ENCODE measurements at places on chromosomes 6 and 20.

GRCh38 chr6:79607000-79607399 is 24.1 kb upstream of the SH3BGRL2 start:
- DNase-seq = no peak

DNA sequence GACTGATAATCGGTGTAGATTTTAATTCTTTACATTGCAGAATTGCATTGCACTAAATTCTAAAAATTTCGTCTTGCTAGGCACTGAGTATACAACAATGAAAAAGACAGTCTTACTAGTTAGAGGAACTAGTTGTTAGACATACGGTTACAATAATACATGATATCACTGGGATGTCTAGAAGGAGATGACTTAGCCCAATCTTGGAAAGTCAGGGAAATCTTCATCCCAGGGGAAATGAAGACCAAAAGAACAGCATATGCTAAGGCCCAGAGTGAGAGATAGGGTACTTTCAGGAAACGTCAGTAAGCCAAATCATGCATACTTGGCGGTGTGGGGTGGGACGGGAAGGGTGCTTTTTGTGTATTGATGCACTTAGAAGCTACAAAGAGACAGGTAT is 901 bp downstream of the CEP57L1 start:
- no peak for DNase-seq

- DNase-seq = no peak
Observed at GRCh38 chr6:41566961-41567360, 20.8 kb downstream of the FOXP4 start.

- no peak for DNase-seq
Observed at GRCh38 chr6:151512481-151512880, 18.7 kb downstream of the CCDC170 start.

GRCh38 chr6:169161572-169162167 is 92.0 kb downstream of the THBS2 start:
- DNase-seq = no peak

- DNase-seq = no peak
Observed at GRCh38 chr6:106530502-106530901, 98.8 kb downstream of the RTN4IP1 start.

GRCh38 chr20:38050686-38051085 is 17.1 kb downstream of the RPRD1B start:
- no peak for DNase-seq

GRCh38 chr20:40727960-40728359 is 38.9 kb upstream of the MAFB start:
- DNase-seq = no peak

DNA sequence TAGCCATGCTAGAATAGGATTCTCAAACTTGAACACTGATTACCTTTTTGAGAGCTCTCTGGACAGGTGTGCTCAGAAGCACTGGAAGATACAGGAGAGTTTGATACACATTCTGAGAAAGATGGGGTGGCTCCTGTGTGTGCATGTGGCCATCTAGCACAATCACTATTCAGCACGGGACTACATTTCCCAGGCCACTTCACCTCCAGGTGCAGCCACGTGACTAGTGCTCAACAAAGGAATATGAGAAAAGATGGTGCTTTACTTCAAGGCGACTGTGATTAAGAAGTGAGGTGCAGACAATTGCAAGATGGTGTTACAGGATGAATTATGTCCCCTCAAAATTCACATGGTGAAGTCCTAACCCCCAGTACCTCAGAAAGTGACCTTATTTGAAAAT is 103.8 kb downstream of the BACH2 start:
- no peak for DNase-seq

DNA sequence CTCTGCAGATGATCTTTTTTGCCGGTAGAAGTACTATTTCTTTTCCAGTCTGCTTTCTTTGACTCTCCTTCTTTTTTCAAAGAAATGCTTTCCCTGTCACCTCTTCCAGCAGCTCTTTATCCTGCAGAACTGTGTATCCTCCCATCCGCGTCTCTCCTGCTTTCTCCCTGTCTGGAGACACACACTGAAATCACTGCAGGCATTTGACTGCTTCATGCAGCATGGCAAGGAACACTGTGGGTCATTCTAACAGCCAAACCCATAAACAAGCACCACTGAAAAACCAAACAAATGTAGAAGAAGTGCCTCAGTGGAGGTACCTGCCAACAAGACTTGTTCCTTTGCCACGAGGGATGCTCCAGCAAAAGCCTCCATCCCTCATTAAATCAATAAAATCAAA is 403.7 kb upstream of the CITED2 start:
- DNase-seq = no peak

- DNase-seq = no peak
Observed at GRCh38 chr6:18187701-18188100, 32.5 kb downstream of the KDM1B start.

- DNase-seq = no peak
Observed at GRCh38 chr20:48445827-48446226, 382.0 kb downstream of the PREX1 start.

GRCh38 chr6:4780360-4780812 is 4.2 kb downstream of the CDYL start:
- no peak for DNase-seq

DNA sequence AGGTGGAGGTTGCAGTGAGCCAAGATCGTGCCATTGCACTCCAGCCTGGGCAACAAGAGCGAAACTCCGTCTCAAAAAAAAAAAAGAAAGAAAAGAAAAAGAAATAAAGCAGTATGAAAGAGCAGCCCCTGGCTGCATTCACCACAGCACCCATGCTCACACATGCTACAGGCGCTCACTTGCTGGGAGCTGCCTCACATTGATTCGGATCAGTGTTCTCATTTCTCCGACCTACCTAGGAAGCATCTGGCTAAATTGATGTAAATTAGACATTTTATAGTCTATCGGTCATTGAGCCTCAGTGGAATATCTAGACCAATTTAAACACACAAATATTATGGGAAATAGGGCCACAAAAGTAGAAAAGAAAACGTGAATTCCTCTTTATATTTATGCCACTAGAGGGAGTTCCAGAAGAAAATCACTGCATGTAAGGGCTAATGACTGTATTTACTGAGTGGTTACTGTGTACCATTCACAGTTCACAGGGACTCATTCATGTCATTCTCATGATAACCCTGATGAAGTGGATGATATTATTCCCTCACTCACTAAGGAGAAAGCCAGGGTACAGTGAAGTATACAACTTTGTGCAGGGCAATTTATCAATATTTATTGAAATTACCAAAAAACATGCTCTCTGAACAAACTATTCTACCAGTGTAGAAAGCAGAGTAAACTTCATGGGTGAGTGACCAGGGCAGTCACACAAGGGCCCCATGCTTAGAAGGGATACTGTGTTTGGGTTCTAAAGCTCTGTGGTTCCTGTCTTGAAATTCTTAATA is 5.3 kb upstream of the MOG start:
- DNase-seq = no peak

DNA sequence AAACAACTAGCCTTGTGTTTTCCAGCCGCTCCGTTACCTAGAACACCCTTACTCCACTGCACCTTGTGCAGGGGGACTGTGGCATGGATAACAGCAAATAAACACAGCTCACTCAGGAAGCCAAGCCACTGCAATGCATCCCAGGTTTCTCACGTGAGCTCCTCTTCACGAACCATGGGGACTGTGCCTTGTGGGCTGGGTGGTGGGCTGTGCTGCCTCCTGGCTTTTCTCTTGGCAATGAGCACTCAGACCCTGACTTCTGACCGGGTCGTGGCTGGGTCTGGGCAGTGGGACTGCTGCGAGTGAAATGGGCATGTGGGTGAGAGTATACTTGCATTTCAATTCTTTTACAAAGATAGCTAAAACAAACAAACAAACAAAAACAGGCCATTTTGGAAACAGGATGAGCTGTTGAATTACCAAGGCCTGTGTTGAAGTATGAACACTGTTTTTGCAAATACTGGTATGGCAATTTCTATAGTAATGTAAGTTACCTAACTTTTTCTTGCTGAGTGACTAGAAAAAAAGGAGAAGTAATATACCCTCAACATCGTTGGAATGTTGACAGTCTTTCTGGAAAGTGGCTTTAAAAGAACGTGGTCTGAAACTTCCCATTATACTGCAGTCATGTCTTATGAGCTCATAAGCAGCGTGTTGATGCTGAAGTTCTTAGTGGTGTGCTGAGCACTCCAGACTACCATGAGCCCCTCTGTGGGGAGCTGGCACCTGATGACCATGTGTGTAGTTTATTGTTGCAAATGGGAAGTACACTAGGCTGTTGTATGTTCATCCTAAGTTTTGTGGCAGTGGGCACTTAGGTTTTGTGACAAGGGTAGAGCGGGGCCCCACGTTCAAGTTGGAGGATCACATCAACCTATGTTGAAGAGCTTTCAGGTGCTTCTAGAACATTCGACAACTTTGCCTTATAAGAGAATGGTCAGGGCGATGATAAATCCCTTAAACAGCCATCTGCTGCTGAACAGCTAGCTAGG is 120.4 kb downstream of the ARMC2 start:
- DNase-seq = no peak

- DNase-seq = no peak
Observed at GRCh38 chr20:59809630-59810448, 123.6 kb downstream of the SYCP2 start.

- DNase-seq = no peak
Observed at GRCh38 chr20:32855387-32855786, 3.3 kb upstream of the EFCAB8 start.

DNA sequence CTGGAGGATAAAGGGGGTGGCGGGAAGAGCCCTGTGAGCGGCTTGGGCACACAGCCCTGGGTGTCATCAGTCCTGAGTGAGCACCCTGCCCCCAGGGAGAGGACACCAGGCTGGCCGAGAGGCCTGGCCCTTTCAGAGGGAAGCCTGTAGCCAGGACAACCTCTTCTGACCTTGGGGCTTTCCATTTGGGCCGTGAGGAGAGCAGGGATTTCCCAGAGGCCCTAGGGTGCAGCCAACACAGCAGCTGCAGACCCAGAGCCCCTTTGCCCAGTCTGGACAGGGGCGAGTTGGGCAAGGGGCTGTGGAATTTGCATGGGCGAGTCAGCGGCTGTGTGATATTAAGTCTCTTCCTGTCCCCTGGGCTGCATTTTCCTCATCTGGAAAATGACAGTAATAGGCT is 6.3 kb downstream of the MAP1LC3A start:
- no peak for DNase-seq

DNA sequence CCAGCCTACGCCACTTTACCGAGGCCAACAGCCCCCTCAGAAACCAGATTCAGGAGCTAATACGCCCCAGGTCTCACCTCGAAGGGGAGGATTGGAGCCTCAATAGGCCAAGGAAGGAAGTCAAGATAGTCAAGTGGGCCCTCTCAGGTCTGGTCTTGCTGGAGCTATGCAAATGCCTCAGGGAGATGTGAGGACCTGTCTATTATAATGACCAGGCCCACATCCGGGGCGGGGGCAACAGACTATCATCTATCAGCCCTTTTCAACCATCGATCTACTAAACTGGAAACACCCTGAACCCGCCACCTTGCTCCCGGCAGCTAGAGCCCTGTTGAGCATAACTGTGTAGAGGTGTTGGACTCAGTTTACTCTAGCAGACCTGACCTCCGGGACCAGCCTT is 12.7 kb upstream of the GSTA3 start:
- no peak for DNase-seq

GRCh38 chr6:128471907-128472306 is 48.5 kb downstream of the PTPRK start:
- no peak for DNase-seq

GRCh38 chr6:169495601-169496000 is 206.2 kb downstream of the WDR27 start:
- DNase-seq = no peak
